GM03348 (cell line): ENCODE measurements at places on chromosomes 5 and 9.
A peak's percentile ranks its signal among the peaks of the same experiment; 100 is the strongest.

- DNase-seq = no peak
Observed at GRCh38 chr5:59301727-59302126, 591.8 kb downstream of the PDE4D start.

GRCh38 chr9:79694208-79694607 lies 122.4 kb downstream of the TLE4 start:
- DNase-seq = no peak

DNA sequence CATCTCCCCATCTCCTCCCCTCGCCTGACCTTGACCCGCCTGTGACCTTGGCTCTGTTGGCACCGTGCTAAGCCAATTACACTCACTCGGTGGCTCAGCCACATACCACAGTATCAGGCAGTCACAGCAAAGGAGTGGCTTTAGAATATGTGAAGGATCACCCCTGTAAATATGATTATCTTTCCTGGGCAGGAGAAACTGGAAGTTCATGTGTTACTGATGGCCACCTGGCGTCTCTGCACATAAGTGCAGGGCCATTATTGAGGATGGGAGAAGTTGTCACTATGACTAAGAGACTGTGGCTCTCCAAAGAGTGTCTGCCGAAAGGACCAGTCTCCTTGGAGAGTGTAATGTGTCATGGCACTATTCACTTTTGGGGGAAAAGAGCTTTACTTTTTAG lies 116.9 kb upstream of the S1PR3 start:
- DNase-seq = no peak

GRCh38 chr5:156446526-156446925 lies 119.6 kb downstream of the SGCD start:
- peak; percentile 9 for DNase-seq

DNA sequence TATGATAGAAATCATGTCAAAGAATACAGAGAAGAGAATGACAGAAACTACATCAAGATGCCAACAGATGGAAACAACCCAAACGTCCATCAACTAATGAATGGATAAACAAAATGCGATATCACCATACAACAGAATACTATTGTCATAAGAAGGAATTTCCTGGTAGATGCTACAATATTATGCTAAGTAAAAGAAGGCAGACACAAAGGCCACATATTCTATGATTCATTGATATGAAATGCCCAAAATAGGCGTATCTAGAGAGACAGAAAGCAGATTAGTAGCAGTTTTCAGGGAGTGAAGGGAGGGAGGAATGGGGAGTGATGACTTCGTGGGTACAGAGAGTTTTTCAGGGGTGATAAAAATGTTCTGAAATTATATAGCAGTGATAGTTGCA lies 58.3 kb upstream of the AKNA start:
- DNase-seq = peak; percentile 71

- DNase-seq = no peak
Observed at GRCh38 chr9:117276444-117276843, 138.4 kb downstream of the ASTN2 start.

GRCh38 chr5:129943936-129944335 lies 39.7 kb downstream of the CHSY3 start:
- DNase-seq = no peak

- DNase-seq = peak; percentile 36
Observed at GRCh38 chr9:129140397-129141065, 29.3 kb downstream of the PTPA start.

- DNase-seq = peak; percentile 79
Observed at GRCh38 chr5:35919191-35919590, 19.2 kb downstream of the CAPSL start.

DNA sequence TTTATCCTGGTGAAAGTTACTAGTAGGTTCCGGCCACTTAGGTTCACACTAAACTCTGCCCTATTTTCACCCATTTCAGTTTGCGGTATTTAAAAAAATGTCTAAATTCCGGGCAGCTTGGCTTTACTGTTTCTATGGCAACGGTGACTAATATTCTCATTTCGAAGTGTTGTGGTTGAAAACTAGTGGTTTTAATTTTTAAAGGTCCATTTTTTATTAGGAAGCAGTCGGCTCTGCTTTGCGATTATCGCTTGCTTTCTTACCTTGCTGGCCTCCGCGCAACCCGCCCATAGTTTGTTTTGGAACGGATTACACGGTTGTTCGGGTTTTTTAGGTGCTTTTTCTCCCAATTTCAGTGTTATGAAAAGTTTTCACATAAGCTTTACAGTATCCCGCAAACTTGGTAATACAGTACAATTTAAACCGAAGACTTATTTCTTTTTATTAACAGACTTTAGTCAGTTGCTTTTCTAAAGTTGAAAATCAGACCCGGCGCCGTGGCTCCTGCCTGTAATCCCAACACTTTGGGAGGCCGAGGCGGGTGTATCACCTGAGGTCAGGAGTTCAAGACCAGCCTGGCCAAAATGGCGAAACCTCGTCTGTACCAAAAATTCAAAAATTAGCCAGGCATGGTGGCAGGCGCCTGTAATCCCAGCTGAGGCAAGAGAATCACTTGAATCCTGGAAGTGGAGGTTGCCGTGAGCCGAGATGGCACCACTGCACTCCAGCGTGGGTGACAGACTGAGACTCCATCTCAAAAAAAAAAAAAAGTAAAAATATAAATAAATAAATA lies 1.6 kb downstream of the KDM4C start:
- peak; percentile 81 for DNase-seq

- peak; percentile 33 for DNase-seq
Observed at GRCh38 chr5:151221574-151221973, 2.3 kb downstream of the CCDC69 start.

DNA sequence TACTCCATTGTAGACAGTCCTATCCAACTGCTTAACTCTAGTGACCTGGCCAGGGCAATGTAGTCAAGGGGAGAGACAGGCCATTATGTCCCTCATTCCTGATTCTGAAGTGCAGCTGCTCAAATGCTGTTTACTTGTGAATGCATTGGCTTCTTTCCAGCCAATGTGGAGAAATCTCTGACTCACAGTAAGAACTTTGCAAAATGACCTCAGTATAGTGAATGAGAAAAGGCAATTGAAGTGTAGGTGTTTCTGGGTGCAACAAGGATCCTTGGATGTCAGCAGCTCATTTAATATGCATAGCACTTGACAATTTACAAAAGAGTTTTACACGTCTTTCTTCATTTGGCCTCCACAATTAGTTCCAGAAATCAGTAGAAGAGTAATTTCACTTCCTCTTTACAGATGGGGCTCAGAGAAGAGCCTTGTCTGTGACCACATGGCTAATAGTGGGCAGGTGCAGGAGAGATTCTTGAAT lies 367.2 kb downstream of the OSTF1 start:
- no peak for DNase-seq

DNA sequence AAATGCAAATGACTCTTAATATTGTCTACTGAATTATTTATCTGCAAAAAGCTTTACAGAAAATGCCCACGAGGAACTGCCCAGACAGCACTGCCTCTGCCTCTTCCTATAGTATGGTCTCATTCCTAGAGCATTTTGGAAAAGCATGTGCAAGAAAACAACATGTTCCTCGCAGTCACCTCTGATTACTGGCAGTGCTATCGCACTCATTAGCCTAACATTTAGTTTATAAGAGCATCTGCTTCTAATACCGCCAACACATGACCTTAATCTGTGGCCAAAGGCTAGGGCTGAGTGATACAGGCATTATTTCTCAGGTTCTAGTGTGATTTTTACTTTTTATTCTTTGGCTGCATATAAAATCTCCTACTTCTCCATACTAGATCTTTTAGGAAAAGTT lies 259.2 kb downstream of the FBXL17 start:
- DNase-seq = peak; percentile 17

- no peak for DNase-seq
Observed at GRCh38 chr5:17151686-17152085, 65.7 kb upstream of the BASP1 start.

DNA sequence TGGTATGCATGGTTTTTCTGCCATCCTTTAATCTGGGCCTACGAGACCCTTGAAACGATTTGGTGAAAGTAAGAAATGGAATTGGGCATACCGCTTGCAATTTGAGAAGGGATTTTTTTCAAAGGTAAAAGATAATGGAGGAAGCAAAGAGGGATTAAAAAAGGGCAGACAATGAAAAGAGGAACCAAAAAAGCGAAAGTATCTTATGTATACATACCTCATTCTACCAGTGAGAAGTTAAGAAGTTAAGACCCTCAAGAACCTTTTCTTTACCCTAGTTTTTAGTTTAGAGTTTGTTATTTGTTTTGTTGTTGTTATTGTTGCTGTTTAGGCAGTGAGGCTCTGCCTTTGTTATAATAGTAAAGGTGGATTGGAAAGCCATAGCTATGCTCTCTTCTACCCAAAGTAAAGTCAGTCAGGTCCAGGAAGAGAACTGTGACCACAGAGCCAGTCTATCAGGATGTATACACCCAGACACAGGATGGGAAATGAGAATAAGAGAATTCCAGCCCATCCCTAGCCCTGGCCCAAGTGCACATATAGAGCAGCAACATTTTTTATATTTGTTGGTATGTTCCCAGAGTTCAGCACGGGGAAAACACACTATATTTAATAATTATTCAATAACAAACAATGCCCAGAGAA lies 166.6 kb downstream of the RFX3 start:
- no peak for DNase-seq

DNA sequence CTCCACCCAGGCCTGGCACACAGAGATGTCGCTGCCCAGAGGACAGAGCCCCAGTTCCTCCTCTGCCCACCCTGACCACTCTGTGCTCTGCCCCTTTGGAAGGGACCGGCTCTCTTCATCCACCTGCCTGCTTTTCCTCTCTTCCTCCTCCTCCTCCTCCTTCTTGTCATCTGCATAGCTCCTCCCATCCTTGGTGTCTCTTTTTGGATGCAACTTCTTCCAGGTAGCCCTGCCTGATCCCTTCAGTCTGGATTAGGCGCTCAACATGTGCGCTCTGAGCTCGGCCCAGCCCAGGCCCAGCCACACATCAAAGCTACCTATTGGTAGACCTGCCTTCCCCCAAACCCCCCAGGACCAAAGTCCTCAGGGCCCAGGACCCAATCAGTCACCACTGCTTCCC lies 52.6 kb upstream of the RXRA start:
- no peak for DNase-seq

DNA sequence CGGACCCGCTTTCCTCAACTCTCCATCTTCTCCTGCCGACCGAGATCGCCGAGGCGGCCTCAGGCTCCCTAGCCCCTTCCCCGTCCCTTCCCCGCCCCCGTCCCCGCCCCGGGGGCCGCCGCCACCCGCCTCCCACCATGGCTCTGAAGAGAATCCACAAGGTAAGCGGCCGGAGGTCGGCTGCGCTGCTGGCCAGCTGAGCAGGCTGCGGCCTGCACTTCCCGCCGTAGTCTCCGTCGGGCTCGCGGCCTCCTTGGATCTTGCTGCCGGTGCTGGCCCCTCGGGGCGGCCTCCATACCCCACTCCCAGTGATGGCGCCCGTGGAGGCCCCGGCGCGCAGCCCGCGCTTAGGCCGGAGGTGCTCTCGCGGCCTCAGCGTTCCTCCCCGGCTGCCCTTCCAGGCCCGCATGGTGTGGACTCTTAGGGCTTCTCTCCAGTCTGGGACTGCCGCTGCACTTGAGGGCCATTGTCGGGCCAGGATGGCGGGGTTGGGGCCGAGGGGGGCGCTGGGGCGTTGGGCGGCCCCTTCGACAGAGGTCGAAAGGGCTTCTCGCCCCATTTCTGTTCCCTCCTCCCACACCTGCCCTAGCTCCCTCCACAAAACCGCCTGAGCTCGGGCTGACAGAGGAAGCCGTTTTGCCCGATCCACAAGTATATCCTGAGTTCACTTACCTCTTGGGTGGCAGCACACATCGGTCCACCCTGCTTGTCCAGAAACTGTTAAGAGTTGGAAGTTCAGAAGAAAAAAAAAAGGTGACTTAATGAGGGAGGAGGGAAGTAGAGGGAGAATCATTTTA lies 714 bp downstream of the UBE2D2 start:
- DNase-seq = peak; percentile 71

- DNase-seq = no peak
Observed at GRCh38 chr5:117188211-117188610, 613.6 kb upstream of the SEMA6A start.

DNA sequence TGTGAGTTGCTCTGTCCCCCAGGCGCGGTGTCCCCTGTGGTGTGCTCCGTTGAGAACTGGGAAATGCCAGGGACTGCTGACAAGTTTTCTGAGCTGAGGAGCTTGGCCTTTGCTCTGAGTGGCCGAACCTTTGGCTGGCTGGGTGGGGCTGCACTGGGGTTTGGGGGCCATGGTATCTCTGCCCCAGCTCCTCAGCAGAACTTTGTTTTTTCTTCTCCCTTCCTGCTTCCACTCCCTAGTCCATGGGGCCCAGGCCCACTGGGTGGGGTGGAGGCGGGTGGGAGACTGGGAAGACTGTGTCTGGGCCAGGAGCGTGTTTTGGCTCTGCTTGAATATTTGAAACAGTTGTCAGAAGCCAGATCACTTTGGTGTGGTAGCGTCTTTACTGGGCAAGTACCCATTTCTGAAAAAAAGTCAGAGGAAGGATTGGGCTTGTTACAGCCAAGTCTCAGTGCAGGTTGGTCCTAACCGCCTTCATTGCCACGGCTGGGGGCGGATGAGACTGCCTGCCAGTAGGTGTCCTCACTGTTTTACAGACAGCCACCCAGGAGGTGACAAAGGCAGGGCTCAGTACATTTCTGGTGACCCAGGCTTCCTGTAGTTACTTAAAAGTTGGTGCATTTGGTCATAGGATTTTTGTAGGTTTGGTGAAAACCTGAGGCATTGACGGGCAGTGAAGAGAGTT lies 92.7 kb downstream of the DAB2IP start:
- peak; percentile 73 for DNase-seq

DNA sequence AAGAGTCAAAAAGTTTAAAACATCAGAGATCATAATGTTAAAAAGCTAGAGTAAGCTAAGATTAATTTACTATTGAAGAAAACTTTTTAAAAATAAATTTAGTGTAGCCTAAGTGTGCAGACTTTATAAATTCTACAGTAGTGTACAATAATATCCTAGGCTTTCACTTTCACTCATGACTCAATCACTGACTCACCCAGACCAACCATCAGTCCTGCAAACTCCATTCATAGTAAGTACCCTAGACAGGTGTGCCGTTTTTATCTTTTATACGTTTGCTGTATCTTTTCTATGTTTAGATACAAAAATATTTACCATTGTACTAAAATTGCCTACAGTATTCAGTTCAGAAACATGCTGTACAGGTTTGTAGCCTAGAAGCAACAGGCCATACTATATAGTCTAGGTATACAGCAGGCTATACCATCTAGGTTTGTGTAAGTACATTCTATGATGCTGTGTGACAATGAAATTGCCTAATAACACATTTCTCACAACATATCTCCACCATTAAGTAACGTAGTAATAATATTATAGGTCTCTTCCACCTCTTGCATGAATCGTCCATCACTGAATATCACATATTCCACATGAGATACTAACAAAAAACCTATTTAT lies 59.2 kb downstream of the MEGF9 start:
- DNase-seq = peak; percentile 10

- no peak for DNase-seq
Observed at GRCh38 chr5:14428302-14429081, 153.1 kb upstream of the OTULINL start.

GRCh38 chr5:111224561-111225345 lies 569 bp downstream of the CAMK4 start:
- peak; percentile 6 for DNase-seq
